Esophagus mucosa (tissue), 1 donor: ENCODE measurements at places on chromosomes 1 and 21. TPM values are rescaled to one million over a fixed set of nuclear protein-coding genes. Genes with fewer than 3 reads are reported as not detected.

SPAG17 gene
- 18.8 TPM for total RNA-seq

GRCh38 chr1:226566760-226567159, 18.2 kb downstream of the STUM start:
- no peak for ATAC-seq

- no peak for ATAC-seq
These were observed 8.5 kb downstream of the TP53BP2 start for GRCh38 chr1:223837206-223837605.

- ATAC-seq, result no peak
These were observed 47.9 kb downstream of the CDC7 start for GRCh38 chr1:91548376-91549040.

DNA sequence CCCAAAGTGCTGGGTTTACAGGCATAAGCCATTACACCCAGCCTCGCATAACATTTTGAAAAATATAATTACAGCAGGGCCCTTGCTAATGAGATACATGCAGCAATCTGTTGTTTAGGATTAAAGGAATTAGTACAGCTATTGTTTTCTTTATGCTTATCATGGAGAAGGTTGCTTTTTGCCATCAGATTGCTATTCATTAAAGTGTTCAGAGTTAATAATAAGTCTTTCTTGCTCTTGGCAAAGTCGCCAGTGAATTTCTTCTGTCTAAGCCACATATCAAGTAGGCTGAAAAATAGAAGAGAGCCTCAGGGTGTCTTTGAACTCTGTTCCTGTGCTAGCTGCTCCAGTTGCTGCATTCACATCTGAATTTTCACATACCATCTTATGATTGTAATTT, 144.1 kb downstream of the POU2F1 start:
- ATAC-seq, result no peak

KRTAP21-2 gene
- not detected for total RNA-seq

DNA sequence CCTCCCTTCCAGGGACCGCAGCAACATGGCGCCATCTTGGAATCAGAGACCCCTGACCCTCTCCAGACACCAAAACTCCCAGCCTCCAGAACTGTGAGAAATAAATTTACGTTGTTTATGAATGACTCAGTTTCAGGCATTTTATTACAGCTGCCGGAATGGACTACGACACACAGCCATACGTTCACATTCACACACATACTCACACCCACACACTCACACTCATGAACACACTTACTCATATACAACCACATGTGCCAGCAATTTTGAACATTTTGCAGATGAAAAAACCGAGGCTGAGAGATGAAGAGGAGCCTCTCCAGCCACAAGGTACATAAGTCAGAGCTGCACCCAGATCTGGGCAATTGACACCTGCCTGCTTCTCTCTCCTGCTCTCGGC, 151.0 kb upstream of the RAB4A start:
- ATAC-seq, result no peak

- ATAC-seq, result peak; percentile 57
These were observed 29.6 kb downstream of the GNG12 start for GRCh38 chr1:67803380-67804279.

MAD2L2 gene
- total RNA-seq, result 15.8 TPM

GRCh38 chr1:18010408-18010807, 97.2 kb upstream of the IGSF21 start:
- ATAC-seq, result no peak

PDC gene
- not detected for total RNA-seq

GRCh38 chr1:219783605-219784235, 144.6 kb downstream of the SLC30A10 start:
- no peak for ATAC-seq

DPH5 gene
- 19.0 TPM for total RNA-seq

- no peak for ATAC-seq
These were observed 211.1 kb downstream of the SMYD3 start for GRCh38 chr1:246295968-246296367.

GRCh38 chr1:80369780-80370179, 1363.2 kb upstream of the ADGRL4 start:
- ATAC-seq, result no peak
